DMS153 (cell line): ENCODE measurements at places on chromosomes 1 and 21.

DNA sequence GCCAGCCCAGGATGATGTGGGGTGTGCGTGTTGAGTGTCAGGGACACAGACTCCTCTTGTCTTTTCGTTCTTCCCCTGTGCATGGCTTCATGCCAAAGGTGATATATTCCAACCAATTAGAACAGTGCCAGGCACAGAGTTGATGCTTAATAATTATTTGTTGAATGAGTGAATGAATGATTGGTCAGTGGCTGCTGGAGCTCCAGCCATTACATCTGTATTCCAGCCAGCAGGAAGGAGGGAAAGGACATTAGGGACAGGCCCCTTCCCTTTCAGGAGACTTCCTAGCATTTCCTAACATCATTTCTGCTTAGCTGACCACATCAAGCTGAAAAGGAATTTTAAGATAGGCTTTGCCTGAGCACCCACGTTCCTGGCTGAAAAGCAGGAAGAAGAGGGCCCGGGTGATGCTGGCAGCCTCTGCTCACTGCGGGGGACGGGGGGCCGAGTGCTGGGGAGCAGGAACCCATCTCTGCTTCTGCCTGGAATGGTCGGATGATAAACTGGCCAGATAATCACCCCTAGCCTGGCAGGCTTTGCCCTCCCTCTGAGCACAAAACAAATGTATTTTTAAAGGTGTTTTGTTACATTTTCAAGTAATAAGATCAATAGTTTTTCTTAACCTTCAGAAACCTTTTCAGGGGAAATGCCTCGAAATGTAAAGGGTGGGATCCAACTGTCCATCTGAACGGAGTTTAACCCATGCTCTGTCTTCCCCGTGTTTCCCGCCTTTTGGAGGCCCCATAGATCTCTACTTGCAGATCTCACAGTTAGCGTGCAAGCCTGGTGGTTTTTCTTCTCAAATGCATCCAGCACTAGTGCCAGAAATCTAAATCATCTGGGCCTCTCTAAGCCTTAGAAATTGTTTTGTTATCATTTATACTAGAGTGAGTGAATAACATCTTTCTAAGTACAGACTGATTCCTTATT lies 39.0 kb downstream of the SLC37A1 start:
- DNase-seq = no peak

DNA sequence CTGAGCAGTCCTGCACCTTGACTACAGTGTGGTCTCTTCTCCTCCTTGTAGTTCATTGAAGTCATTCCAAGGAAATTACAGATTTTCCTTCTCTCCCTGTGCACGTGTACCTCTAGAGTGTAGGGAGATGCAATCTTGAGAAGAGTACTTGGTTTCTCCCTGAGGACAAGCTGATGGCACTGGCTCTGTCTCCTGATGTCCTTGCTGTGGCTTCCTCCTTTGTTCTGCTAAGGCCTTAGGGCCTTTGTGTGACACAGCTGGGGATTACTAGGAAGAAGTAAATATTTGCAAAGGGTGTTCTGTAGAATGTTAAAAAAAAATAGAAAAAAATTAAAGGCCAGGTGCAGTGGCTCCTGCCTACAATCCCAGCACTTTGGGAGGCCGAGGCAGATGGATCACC lies 66.2 kb upstream of the APOBEC4 start:
- DNase-seq = no peak

DNA sequence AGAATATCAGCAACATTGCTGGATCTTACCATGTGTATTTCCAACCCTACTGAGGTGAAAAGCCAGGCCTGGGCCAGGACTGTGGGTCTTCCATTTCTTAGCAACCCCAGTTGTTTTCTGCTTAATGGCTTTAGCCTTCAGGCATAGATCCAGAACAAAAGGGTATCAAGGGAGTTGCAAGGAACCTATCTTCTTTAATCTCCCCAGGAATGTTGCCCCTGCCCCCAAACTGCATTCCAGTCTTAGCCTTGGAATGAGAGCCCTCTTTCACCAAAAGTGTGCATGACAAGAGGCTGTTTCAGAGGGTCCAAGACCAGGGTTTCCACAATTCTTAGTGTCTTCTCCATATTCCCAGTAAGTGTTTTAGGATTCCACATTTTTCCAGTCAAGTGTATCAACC lies 87.9 kb upstream of the SOX13 start:
- DNase-seq = no peak

- no peak for DNase-seq
Measured at GRCh38 chr21:41928621-41929220, 25.1 kb downstream of the C2CD2 start.

GRCh38 chr1:4344065-4344732 lies 310.2 kb upstream of the AJAP1 start:
- no peak for DNase-seq

DNA sequence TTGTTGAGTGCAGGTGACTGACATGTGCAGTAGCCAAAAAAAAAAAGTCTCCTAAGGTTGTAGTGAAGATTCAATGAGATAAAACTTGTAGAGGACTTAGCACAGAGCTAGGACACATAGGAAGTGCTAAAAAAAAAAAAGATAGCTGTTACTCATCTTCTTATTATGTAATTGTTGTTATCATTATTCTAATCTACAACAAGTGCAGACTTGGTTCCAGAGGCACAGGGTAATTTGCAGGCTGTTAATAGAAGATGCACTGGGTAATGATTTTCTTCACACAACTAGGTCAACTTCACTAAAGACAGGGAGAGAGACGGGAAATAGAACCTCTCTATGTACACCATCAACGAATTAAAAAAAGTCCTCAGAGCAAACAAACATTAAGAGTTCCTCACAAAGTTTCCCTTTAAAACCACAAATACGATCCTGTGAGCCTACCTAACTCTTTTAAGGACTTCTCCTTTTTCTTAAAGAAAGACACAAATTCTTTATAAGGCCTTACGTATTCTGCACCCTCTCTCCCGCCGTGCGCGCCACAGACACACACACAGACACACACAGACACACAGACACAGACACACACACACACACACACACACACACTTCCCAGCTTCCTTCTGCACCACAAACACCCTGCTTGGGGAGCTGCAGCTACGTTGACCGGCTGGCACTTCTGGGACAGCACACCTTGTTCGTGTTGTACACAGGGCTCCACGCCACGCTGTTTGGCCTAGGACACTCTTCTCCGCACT lies 49.8 kb upstream of the GADD45A start:
- no peak for DNase-seq

- DNase-seq = no peak
Measured at GRCh38 chr1:211375146-211375818, 48.6 kb downstream of the TRAF5 start.

DNA sequence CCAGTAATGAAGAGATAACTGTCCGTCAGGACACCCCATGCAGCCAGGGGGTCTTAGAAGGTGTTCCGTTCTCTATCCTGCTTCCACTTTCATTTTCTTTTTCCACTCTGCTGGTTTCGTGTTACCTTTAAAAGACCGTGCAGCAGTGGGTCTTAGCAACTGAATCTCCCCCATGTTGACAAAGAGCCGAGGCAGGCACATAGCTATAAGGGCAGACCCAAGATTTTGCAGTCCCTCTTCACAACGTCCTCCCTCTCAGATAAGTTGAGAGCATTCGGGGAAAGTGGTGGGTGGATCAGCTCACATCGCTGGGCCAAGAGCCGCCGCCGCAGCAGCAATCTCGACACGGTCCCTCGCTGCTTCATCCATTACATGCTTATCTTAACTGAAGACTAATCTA lies 355.5 kb downstream of the LMO4 start:
- DNase-seq = peak; percentile 39

DNA sequence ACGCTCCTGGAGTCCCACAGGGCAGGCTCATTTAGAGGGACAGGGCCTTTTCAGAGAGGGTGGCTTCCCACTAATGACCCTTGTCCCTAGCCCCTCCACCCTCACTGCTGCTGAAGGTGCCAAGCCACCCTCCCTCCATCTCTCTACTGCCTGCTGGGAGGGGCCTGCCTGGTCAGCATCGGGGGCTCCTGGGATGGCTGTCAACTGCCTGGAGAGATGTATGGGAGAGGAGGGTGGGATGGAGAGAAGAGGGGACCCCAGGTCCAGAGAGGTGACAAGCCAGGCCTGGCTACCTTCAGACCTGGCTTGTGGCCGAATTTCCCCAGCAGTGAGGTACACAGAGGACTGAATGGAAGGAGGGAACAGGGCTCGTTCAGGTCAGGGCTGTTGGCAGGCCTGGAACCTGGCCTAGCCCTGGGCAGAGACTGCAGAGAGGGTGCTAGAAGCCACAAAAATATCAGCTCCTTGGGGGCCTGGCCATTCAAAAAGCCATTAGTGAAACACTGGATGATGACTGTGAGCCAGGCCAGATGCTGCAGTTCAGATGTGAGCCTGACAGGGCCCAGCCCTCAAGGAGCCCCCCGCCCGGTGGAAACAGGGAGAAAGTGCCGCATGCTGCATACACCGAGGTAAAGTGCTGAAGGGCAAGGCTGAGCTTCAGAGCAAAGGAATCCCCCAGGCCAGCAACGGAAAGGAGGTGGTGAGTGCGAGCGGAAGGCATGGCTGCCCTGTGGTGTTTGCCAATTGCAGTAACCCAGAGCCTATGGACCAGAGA lies 20.0 kb downstream of the MMEL1 start:
- DNase-seq = no peak

GRCh38 chr1:40847023-40847745 lies 15.0 kb downstream of the CITED4 start:
- DNase-seq = no peak

DNA sequence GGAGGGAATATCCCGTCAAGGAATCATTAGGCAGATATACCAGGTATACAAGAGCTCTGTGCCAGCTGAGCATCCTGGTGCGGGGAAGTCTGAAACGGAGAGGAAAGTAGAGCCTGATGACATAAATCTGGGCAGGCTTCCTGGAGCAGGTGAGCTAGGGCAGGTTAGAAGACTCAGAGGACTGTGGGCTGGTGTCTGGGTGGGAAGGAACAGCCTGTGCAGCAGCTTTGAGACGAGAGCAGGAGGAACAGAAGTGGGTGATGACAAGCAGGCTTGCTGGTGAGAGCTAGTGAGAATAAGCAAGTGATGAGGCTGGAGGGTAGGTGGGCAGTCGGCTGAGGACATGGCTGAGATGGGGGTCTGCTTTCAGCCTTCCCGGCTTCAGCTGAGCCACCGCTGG lies 6.7 kb downstream of the CELSR2 start:
- DNase-seq = no peak

- DNase-seq = peak; percentile 9
Measured at GRCh38 chr1:32448773-32449456, 16.0 kb upstream of the ZBTB8B start.

DNA sequence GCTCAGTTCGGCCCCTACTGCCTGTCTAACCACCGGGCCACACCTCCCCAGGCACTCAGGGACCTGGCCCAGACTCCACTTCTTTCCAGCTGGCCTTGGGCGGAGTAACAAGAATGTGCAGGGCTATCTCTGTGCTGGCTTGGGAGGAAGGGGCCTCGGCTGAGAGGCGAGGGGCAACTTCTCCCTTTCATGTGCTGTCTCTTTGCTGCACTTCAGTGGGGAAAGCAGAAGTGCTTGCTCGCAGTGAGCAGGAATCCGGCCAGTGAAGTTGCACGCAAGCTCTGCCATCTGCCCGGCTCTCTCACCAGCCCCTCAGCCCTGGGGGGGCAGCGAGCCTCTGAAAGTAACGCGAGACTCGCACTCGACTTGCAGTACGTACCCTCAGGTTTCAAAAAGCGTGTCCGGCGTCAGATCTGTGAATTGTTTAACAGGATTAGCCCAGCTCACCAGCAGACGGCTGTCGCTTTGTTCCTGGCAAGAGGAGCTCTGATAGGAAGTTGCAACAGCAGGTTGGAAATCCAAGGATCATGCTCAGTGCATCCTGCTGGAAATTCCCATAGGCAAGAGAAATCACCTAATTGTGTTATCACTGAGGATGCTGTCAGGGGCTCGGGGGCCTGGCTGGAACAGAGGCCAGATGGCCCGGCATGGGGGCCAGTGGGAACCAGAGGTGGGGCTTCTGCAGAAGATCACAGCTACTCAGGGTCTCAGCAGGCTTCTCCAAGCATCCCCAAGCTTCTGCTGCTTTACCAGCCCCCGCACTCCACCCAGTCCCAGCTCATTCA lies 221.1 kb downstream of the NPHP4 start:
- DNase-seq = peak; percentile 25

DNA sequence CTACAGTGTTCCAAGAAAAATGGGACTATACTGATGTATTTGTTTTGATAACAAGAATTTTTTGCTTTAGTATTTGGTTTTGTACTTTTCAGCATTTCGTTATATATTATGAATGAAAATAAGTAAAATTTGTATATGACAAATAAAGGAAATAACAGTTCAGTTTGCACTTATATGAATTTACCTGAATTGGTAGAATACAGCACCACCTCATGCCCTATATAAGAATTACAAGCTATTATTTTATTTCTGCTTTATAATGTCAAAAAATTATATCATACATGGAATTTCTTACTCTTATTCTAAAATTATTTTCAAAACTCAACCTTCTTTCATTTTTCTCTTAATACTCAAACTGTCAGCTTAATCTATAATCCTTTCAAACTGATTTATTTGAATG lies 14.6 kb downstream of the EFCAB7 start:
- DNase-seq = no peak

GRCh38 chr1:160400223-160400645 lies at the start of gene VANGL2:
Gene VANGL2, plus strand, starts transcription at chr1:160400564. Its CDS starts 15,274 bp downstream, at chr1:160415838.
- DNase-seq = peak; percentile 22

- no peak for DNase-seq
Measured at GRCh38 chr1:90192408-90192807, 197.5 kb downstream of the ZNF326 start.

DNA sequence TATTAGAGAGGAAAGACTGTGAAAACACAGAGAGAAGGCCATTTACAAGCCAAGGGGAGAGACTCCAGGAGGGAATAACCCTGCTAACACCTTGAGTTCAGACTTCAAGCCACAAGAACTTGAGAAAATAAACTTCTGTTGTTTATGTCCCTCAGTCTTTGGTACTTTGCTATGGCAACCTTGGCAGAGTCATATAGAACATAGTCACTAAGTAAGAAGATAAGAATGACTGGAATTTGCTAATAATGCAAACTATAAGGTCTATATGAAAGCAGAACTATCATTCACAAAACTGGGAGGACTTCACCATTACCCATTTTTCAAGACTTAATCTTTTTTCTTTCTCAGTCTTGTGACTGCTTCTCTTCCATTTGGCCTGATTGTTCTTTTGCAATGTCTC lies 767.3 kb upstream of the ADAMTS5 start:
- no peak for DNase-seq

DNA sequence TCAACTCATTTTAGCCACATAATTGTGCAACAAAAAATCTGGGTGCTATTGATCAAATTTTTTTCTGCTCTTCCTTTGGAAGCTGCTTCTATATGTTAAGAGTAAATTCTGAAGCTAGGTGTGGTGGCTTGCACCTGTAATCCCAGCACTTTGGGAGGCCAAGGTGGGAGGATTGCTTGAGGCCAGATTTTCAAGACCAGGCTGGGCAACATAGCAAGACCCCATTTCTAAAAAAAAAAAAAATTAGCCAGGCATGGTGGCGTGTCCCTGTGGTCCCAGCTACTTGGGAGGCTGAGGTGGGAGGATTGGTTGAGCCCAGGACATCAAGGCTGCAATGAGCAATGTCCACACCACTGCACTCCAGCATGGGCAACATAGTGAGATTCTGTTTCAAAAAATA lies 24.3 kb upstream of the RSBN1 start:
- no peak for DNase-seq

GRCh38 chr21:37208741-37209225 lies 58.4 kb downstream of the VPS26C start:
- no peak for DNase-seq
